ENCODE measurements at places on chromosomes 16 and 17.

GRCh38 chr17:81341516-81342268 is 46.6 kb upstream of the SLC38A10 start:
- DNase-seq: no peak

DNA sequence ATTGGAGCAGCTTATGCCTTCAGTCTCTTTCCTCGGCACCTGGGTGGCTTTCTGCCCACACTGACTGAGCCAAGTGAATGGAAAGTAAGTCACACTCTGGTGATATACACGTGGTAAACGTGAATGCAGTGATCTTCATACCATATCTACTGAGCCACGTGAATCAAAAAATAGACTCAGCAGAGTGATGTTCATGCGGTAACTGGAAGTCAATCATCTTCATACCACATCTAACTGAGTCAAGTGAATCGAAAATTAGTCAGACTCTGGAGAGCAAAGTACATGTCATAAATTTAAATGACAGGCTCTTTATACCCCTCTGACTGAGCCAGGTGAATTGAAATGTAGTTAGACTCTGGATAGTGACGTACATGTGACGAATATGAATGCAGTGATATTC is 47.1 kb upstream of the ARL4D start:
- DNase-seq: no peak

DNA sequence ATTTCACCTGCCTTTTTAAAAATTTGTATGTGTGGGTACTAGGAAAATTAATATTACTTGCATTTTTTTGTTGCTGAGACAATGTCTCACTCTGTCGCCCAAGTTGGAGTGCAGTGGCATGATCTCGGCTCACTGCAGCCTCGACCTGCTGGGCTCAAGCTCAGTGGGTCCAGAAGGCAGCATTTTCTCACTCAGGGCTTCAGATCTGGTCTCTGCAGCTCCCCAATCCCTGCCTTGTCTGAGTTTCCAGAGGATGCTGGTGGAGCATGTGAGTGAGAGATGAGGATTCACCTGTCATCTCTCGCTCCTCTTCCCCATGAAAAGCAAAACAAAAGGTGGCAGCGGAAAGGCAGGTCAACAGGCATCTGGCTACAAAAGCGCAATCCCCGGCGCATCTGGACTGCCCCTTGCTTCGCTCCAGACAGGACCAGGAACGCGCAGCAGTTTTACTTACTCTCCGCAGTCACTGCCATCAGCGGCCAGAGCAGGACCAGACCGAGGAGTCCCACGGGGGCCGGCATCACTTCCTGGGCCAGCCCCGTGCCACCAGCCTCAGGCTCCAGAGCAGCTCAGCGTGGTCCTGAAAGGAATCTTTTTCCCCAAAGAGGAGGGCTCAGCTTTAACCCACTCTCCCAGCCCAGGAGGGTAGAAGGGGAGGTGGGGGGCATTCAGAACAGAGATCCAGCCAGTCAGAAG is 59.9 kb downstream of the LITAF start:
- DNase-seq: no peak

GRCh38 chr16:48133455-48134211 is 22.2 kb downstream of the ABCC12 start:
- no peak for DNase-seq

- DNase-seq: no peak
Observed at GRCh38 chr17:15969463-15969862, 24.5 kb downstream of the ADORA2B start.

DNA sequence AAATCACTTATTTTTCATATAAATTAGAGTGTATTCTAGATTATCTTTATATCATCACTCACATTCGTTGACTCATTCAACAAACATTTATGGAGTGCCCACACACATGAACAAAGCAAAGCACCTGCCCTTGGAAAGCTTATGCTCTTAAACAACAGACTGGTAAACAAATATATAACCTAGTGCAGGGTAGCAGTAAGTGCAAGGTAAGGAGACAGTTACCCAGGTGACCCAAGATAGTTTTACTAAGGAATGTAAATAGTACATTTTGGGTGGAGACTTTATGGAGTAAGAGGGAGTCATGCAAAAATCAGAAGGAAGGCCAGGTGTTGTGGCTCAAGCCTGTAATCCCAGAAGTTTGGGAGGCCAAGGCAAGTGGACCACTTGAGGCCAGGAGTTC is 40.4 kb upstream of the HELZ start:
- no peak for DNase-seq

GRCh38 chr16:70753694-70754325 is 47.1 kb downstream of the VAC14 start:
- DNase-seq: no peak

DNA sequence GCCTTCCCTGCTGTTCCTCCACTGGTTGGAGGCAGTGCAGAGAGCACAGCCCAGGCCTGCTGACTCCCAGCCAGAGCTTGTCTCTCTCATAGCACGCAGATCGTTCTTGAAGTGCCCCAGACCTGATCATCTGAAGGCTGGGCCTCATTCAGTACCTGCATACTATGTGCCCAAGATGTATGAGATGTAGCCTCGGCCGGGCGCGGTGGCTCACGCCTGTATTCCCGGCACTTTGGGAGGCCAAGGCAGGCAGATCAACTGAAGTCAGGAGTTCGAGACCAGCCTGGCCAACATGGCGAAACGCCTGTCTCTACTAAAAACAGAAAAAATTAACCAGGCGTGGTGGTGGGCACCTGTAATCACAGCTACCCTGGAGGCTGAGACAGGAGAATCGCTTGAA is 31.0 kb downstream of the WNT3 start:
- no peak for DNase-seq

- no peak for DNase-seq
Observed at GRCh38 chr16:11784038-11784369, 13.1 kb downstream of the ZC3H7A start.

GRCh38 chr17:59533694-59534093 is 31.7 kb upstream of the DHX40 start:
- no peak for DNase-seq

DNA sequence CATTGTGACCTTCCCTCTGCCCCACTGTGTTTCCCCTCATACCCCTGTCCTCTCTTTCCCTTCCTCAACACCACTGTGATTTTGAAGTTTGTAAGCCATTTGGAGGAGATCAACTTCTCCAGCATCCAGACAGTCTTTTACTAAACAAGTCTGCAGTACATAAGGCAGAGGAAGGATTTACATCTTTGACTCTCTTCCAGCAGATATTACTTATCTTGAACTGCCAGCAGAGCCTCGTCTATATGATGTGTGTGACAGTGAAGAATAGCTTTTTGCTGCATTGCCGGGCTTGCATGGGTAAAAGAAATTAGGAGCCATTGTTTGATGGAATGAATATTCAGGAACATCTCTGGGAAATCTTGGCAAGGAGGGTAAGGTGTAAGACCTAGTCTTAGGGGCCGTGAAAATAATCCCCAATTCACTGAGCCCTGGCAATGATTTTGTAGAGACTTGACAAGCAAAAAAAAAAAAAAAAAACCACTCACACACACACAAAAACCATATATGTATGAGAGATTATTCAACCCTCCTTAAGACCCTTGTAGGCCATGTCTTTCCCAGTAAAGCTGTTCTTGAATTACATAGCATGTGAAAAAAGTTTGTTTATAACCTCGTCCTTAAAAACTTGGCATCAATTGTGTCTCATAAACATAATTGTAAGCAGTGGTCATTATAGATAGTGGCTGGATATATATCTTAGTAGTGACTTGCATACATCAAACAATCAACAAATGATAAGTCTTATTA is 903.9 kb downstream of the CDH11 start:
- DNase-seq: no peak

DNA sequence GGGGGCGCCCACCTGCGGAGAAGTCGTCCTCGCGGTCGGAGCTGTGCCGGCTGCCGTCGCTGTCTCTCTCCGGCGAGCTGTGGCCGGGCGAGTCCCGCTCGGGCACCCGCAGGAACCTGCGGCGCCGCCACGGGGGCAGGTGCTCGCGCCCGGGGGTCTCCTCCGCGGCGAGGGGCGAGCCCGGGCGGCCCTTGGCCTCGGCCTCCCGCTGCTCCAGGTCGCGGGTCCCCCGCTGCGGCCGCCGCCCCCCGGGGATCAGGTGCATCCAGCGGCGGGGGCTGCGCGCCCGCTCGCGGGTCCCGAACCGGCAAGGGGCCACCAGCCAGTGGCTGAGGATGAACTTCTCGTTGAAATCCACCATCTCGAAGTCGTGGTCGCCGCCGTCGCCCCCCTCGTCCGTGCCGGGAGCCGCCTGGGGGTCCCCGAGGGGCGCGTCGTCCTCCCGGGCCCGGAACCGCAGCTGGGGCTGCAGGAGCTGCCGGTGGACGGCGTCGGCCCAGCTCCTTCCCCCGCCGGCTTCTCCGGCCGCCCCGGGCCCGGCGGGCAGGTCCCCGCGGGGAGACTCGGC is 41.4 kb upstream of the BHLHA9 start:
- no peak for DNase-seq

- DNase-seq: peak; percentile 23
Observed at GRCh38 chr17:2087597-2088211, 32.8 kb downstream of the HIC1 start.

GRCh38 chr16:67173808-67174705 is 3.7 kb downstream of the NOL3 start:
- peak; percentile 57 for DNase-seq

DNA sequence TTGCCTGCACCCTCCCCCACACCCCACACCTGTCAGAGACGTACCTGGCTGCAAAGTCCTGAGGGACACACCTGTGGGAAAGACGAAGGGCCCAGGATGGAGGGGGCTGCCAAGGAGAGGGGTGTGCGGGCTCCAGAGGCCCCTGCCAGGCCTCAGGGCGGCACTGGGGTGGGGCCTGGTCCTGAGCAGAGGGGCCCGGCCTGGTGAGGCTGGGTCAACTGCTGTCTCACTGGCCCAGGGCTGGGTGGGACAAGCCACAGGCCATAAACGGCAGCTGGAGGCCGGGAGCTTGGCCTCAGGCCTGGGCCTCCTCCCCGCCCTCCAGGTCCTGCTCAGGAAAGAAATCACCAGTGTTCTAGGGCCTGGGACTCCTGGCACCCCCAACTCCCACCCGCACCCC is 510 bp downstream of the TPSG1 start:
- no peak for DNase-seq

- no peak for DNase-seq
Observed at GRCh38 chr16:112153-112840, 26.2 kb downstream of the NPRL3 start.

GRCh38 chr16:86772671-86773353 is 194.5 kb downstream of the FOXL1 start:
- DNase-seq: no peak

- no peak for DNase-seq
Observed at GRCh38 chr16:22782314-22782713, 31.6 kb upstream of the HS3ST2 start.

GRCh38 chr16:66418165-66418962 is 8.7 kb upstream of the BEAN1 start:
- no peak for DNase-seq

GRCh38 chr17:50047083-50047482 is 8.8 kb upstream of the ITGA3 start:
- no peak for DNase-seq

DNA sequence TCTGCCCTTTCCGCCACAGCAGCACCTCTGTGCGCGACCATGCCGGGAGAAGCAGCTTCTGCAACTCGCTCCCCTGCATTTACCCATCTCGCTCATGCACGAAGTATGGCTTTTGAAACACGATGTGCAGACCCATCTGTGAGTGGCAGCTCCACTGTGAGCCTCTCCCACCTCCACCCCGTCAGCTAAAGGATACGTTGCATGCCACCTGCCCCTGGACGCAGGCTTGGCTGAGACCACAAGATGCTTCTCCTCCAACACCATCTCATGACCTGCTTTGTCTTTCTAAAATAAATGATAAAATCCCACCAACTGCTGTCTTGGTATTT is 100.9 kb downstream of the ZNF778 start:
- DNase-seq: no peak

DNA sequence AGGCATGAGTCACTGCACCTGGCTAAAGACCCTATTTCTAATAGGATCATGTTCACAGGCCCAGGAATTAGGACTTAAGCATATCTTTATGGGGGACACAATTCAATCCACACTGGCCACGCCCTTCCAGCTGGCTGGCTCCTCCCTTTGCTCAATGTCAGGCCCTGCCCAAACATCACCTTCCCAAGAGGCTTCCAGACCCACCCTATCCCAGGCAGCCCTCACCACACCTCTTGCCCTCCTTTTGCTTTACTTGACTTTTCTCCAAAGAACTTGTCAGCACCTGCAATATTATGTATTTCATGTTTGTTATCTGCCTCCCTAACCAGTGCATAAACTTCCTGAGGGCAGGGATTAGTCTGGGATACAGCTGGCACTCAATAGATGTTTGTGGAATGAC is 109.6 kb upstream of the CDH5 start:
- no peak for DNase-seq

GRCh38 chr17:31908386-31908785 is 6.9 kb upstream of the UTP6 start:
- DNase-seq: no peak

DNA sequence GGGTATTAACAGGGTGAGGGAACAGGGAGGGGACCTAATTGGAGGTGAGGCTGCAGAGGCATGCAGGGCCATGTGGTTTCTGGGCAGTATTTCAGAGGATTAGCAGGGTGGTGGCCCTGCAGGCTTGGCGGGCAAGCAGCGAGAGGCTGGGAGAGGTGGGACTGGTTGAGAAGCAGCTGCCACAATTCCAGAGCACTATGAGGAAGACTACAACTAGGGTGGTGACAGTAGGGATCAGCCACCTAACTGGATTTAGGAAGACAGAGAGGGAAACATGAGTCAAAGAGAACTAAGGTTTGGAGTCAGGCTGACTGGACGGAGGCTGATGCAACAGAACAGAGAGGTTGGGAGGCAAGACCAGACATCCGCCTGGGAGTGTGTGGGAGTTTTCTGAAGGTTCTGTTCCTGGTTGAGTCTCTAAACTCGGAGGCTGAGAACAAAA is 12.3 kb downstream of the ALOXE3 start:
- DNase-seq: no peak

GRCh38 chr16:69325784-69326171 is 4.6 kb downstream of the PDF start:
- DNase-seq: no peak

DNA sequence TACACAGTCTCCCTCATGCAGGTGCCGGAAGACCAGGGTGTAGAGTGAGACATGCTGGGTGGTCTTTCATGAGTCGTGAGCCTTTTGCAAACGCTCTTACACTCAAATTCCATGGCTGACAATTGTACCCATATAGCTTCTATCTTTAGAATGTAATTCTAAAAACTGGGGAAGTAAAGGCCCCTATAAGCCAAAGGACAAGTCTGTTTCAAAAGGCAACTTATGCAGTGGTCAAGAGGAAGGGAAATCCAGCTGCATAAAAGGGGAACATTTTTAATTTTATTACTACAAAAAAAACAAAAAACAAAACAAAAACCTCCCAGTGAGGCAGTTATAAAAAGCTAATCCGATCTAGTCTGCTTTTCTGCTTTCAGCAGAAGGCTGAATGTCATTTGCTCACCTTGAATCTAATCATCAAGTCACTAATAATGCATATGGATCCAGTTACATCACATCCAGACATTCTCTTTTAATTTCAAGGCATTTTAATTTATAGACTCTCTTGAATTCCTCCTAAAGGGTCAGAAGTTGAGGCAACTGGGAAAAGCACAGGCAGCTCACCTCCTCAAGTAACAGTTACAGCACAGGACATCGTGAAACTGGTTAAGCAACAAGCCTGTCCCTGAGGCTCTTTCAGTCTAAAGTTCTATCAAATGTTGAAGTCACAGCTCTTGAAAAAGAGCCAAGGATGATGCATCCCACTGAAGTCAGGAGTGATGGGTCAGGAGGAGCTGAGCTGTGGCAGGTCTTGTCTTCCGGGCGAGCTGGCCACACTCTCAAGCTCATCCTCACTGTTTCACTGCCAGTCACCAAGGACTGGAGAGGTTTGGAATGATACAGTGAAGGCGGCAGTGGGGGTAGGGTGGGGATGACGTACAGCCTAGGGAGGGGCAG is 99.7 kb downstream of the VPS53 start:
- no peak for DNase-seq

Measured in effector memory CD8-positive, alpha-beta T cell (primary cell).